Chondrocyte (in vitro differentiated cells): ENCODE measurements at places on chromosomes 5 and 9. TPM values are rescaled to one million over a fixed set of nuclear protein-coding genes. Genes with fewer than 3 reads are reported as not detected.

Gene ANGPTL2
- total RNA-seq: 26.7 to 39.7 TPM (median 39.0 TPM) in 3 replicates

Gene KIF27
- total RNA-seq: 2.7 to 4.4 TPM (median 3.1 TPM) in 3 replicates

Gene CATSPER3
- 0.17 to 0.64 TPM (median 0.39 TPM) in 3 replicates for total RNA-seq

Gene ARHGEF28
- total RNA-seq: 9.3 to 20.1 TPM (median 10.1 TPM) in 3 replicates

Gene IFNB1
- not detected in 3 replicates for total RNA-seq

Gene AK6
- total RNA-seq: 32.5 to 38.6 TPM (median 33.0 TPM) in 3 replicates

Gene DMRT2
- total RNA-seq: not detected in 3 replicates

Gene SPATA31E1
- not detected in 3 replicates for total RNA-seq

- no peak for DNase-seq
- H3K27ac ChIP-seq: peak overlapping the region; percentile 78
- H3K27me3 ChIP-seq: no peaks in the 10 kb centered on the region
- H3K4me1 ChIP-seq: peaks cover 55% of the 10 kb centered on the region
These were observed 12.3 kb downstream of the PSIP1 start for GRCh38 chr9:15498246-15498995.

DNA sequence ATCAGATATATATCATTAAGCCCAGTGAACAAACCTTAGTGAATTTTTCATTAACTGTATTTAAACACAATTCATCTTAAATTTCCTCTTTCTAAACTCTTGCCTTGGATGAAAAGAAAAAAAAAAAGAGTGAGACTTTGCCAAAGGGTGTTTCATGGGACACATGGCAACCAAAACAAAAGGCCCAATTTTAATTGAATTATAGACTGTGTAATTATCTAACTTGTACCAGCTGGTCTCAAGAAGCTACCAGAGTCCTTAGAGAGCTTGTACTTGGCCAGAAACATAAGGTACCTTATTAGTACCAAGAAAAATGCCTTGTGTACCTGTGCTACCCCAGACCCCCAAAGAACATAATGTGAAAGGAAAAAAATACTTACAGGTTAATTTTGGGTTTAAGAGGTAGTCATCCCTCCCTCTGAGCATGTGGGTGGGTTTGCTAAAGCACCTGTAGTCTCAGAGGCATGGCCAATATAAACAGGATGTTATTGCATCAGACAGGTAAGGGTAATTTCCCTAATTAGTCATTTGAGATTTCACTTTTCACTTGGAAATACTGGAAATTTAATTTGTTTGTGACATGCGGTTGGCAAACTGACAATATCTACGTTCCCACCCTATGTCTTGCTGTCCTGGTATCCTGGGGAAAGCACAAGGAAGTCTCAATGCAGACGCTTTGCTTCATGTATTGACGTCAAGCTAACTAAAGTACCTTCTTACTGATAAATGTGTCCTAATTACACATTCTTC lies 90.1 kb downstream of the SNCAIP start:
- no peak for DNase-seq
- no peaks in the 10 kb centered on the region for H3K27me3 ChIP-seq
- no peaks in the 10 kb centered on the region for H3K4me1 ChIP-seq
- peaks cover 2% of the 10 kb centered on the region for H3K36me3 ChIP-seq
- no peak overlapping the region for H3K27ac ChIP-seq
- H3K4me3 ChIP-seq: no peak overlapping the region

DNA sequence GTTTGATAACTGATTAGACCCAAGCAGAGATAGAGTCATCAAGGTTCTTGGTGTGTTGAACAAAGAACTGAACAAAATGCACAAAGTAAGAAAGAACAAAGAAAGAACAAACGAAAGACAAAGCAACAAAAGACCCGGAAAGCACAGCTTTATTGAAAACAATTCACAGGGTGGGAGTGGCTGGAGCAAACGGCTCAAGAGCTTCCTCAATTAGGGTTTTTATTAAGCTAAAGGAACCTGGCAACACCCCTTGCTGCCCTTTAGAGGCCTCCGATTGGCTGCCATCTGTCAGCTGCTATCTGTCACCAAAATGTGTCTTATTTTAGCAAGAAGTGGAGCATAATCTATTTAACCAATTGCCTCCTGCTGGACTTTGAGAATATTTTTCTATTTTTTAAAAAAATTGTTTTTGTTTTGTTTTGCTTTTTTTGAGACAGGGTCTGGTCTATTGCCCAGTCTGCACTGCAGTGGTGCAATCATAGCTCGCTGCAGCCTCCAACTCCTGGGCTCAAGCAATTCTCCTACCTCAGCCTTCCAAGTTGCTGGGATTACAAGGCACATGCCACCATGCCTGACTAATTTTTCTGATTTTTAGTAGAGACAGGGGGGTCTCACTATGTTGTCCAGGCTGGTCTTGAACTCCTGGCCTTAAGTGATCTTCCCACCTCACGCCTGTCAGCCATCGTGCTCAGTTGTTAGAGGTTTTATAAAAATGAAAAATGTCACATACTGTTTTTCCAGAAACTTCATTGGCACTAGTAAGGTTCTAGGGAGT lies 7.7 kb upstream of the ABO start:
- H3K27ac ChIP-seq: no peak overlapping the region
- H3K36me3 ChIP-seq: no peaks in the 10 kb centered on the region
- no peak overlapping the region for H3K4me3 ChIP-seq
- DNase-seq: no peak
- no peaks in the 10 kb centered on the region for H3K4me1 ChIP-seq
- peaks cover 22% of the 10 kb centered on the region for H3K27me3 ChIP-seq

DNA sequence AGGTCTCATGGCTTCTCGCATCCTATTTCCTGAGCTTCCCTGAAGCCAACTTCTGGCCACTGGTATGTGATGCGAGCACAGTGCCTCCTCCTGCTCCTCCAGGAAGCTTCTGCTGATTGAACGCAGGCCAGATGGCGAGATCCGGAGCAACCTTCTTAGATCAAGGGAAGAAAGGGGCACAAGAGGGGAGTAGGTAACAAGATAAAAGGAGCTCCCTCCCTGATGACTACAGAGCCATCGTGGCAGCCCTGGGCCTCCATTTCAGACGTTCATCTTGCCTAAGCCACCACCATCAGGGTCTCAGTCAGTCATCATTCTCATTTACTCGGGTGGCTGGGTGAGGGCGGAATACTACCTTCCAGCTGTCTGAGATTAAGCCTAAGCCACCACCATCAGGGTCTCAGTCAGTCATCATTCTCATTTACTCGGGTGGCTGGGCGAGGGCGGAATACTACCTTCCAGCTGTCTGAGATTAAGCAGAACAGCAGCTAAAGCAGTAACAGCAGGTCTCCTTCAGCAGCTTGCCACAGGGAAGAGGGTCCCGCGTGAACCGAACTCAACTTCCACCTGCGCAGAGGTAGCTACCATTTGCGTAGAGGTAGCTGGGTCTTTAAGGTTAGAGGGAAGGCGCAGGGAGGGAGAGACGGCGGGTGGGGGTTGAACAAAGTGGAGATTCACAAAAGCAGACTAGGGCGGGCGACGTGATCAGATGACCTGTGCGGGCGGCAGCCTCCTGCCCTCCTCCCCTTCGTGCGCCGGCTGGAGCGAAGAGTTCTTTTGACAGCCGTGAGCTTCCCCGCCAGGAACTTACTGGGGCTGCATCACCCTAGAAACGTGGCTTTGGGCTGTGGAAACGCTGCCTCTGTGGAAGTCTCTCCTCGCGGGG lies 27.9 kb upstream of the MGAT1 start:
- DNase-seq: no peak
- peak overlapping the region; percentile 85 for H3K27ac ChIP-seq
- peak overlapping the region; percentile 98 for H3K4me3 ChIP-seq

GRCh38 chr9:133739408-133740280 lies 1.5 kb upstream of the SARDH start:
- H3K36me3 ChIP-seq: peaks cover 2% of the 10 kb centered on the region
- no peak overlapping the region for H3K27ac ChIP-seq
- no peak for DNase-seq
- H3K27me3 ChIP-seq: peaks cover 17% of the 10 kb centered on the region
- H3K4me1 ChIP-seq: no peaks in the 10 kb centered on the region
- H3K4me3 ChIP-seq: no peak overlapping the region

- H3K36me3 ChIP-seq: no peaks in the 10 kb centered on the region
- no peak overlapping the region for H3K4me3 ChIP-seq
- peaks cover 5% of the 10 kb centered on the region for H3K4me1 ChIP-seq
- no peak for DNase-seq
- peaks cover 3% of the 10 kb centered on the region for H3K27me3 ChIP-seq
- H3K27ac ChIP-seq: no peak overlapping the region
These were observed 361.0 kb upstream of the SEMA6A start for GRCh38 chr5:116935561-116936162.

DNA sequence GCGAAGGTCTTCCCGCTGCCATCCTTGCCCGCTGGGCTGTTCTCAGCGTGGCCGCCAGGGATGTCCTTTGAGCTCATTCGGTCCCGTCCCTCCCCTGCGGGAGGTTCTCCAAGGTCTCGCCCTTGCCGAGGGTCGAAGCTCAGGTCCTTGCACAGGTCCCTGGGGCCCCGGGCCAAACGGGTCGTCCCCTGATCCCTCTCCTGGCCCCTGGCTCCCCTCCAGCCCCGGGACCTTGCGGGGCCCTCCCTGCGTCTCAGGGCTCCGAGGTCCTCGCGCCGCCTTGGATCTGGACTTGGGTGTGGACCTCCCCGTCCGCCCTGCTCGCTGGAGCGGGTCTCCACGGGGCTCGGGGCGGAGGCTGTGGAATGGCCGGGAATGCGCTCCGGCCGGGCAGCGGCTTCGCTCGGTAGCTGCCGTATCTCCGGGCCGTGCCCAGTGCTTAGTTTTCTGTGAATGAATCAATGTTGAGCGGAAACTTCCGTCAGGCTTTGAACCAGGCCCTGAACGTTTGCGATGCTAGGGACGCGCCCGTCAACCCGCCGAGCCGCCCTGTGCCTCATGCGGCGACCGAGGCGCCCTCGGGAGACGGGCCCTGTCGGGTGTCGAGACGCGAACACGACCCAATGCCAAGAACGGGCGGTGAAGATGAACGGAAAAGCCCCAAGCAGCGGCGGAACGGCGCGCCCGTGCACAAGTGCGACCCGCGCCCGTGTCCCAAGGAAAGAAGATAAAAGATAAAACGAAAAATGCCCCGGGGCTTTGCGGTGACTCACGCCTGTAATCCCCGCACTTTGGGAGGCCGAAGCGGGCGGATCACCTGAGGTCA lies 780 bp downstream of the RNU6ATAC start:
- no peak overlapping the region for H3K27ac ChIP-seq
- no peaks in the 10 kb centered on the region for H3K36me3 ChIP-seq
- H3K4me1 ChIP-seq: peaks cover 27% of the 10 kb centered on the region
- DNase-seq: no peak

DNA sequence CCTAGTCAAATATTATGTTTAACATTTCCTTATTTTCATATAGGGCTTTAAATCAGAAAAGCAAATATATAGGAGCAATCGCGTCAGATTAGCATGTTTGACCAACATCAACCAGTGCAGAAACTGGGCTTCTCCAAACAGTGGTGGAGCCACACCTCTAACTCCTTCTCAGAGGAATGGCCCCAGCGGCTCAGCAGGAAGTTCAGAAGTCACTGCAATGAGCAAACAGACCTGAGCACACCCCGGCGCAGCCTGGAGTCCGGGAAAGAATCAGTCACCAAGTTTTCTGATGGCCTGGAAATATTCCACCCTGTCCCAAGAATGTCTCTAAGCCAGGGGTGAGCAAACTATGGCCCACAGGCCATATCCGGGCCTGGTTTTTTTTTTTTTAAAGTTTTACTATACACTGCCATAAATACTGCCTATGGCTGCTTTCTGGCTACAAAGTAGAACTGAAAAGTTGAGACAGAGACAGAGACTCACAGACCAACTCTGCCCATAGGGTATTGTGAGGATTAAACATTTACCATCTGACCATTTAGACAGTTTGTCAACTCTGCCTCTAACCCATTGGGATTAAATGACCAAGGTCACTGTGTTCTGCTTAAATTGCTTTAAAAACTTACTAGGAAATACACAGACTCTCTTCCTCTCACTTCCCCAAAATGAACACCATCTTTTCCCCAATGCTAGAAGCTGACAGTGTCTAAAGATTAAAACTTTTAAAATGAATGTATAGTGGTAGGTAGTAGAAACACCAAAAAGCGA lies 5.4 kb downstream of the GOLM1 start:
- H3K36me3 ChIP-seq: no peaks in the 10 kb centered on the region
- H3K4me3 ChIP-seq: peak overlapping the region; percentile 53
- H3K27me3 ChIP-seq: no peaks in the 10 kb centered on the region
- no peak for DNase-seq

GRCh38 chr9:114722081-114722621 lies 40.2 kb upstream of the TEX48 start:
- H3K4me1 ChIP-seq: peaks cover 35% of the 10 kb centered on the region
- H3K27me3 ChIP-seq: no peaks in the 10 kb centered on the region
- H3K4me3 ChIP-seq: no peak overlapping the region
- H3K27ac ChIP-seq: no peak overlapping the region
- no peak for DNase-seq

- no peak overlapping the region for H3K27ac ChIP-seq
- peaks cover 4% of the 10 kb centered on the region for H3K27me3 ChIP-seq
- no peak for DNase-seq
- H3K36me3 ChIP-seq: no peaks in the 10 kb centered on the region
- H3K4me3 ChIP-seq: no peak overlapping the region
- peaks cover 4% of the 10 kb centered on the region for H3K4me1 ChIP-seq
These were observed 98.2 kb upstream of the PRR16 start for GRCh38 chr5:120365656-120366446.

DNA sequence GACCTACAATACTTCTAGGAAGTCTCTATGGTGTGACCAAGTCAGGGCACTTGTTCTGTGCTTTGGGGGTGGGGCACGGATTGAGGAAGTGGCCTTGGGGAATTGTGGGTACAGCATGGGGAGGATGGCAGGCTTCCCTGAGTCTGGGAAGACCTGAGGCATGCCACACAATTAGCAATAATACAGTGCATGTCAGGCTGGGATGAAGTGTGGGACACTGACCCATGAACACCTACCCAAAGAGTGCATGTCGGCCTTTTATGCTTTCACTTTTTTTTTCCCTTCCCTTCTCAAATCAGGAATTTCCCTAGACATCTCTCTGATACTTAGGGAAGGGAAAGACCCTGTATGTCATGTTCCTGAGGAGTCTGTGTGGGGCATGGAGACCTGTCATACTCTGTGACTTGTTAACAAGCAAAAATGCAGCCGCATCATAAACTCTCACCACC lies 146.4 kb downstream of the PALM2AKAP2 start:
- DNase-seq: no peak
- no peak overlapping the region for H3K27ac ChIP-seq
- peaks cover 39% of the 10 kb centered on the region for H3K36me3 ChIP-seq

DNA sequence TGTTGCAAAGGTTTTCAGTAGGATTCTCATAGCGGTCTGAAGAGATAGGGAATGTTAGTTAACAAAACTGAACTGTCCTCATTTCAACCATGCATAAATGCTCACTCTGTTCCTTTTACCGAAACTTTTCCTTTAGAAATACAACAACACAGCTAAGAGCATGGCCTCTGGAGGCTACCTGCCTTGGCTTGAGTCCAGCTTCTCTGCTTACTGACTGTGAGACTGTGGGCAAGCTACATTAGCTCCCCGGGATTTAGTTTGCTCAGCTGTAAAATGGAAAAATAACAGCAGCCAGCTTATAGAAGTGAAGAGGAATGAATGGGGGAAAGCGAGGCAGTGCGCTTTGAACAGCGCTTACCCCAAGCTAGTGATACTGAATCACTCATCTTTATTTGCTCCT lies 507.9 kb upstream of the DAP start:
- peaks cover 25% of the 10 kb centered on the region for H3K27me3 ChIP-seq
- no peaks in the 10 kb centered on the region for H3K36me3 ChIP-seq
- no peak overlapping the region for H3K27ac ChIP-seq

- peaks cover 9% of the 10 kb centered on the region for H3K36me3 ChIP-seq
- DNase-seq: no peak
- H3K27me3 ChIP-seq: no peaks in the 10 kb centered on the region
- H3K4me3 ChIP-seq: no peak overlapping the region
These were observed 122.5 kb downstream of the OXCT1 start for GRCh38 chr5:41747708-41748107.
